SW 1271 (cell line): ENCODE measurements at places on chromosomes 11 and 22.

- no peak for DNase-seq
Observed at GRCh38 chr22:38925571-38926041, 31.8 kb upstream of the APOBEC3A start.

DNA sequence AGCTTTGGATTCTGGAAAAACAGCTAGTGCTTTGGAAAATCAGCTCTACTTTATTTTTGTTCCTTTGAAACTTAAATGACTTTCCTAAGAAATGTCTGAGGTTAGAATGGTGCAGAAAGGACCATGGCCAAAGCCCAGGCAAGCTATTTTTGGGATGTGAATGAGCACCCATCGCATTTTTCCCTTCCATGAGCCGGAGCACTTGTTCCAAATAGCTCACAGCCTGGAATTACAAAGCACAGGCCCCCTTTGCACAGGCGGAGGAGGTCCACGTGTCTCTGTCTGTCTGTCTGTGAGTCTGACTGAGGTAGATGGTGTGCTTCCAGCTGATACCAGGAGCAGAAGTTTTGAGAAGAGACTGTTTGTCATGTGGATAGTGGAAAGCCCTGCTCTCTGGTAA is 50.7 kb downstream of the MICAL2 start:
- DNase-seq, result no peak

DNA sequence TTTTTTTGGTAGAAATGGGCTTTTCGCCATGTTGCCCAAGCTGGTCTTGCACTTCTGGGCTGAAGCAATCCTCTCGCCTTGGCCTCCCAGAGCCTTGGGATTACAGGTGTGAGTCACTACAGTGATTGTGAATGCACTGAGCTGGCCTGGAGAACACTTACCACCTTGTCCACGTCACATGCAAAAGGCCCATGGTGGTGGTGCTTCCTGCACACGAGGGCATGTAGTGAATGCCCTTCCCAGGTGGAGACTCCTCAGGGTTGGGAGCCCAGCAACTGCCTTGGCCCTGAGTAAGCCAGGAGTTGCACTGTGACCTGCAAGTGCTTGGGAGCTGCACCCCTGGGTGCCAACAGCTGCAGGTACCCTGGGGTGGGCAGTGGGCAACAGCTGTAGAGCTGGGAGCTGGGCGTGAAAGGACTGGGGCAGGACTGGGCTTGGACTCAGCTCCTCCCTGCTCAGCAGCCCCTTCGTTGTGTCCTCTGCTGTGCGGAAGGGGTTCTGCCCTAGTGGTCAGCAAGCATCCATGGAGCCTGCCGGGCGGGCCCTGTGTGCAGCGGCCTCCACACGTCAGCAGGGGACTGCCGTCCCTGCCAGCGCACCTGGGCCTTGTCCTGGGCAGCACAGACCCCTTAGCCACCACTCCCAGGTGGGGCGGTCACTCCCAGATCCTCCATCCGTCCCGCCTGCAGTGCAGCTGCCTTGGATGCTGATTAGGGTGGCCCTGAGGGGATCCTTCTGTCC is 9.3 kb upstream of the ADORA2A start:
- no peak for DNase-seq

GRCh38 chr22:17407643-17408042 is 38.4 kb downstream of the CECR2 start:
- DNase-seq, result no peak

DNA sequence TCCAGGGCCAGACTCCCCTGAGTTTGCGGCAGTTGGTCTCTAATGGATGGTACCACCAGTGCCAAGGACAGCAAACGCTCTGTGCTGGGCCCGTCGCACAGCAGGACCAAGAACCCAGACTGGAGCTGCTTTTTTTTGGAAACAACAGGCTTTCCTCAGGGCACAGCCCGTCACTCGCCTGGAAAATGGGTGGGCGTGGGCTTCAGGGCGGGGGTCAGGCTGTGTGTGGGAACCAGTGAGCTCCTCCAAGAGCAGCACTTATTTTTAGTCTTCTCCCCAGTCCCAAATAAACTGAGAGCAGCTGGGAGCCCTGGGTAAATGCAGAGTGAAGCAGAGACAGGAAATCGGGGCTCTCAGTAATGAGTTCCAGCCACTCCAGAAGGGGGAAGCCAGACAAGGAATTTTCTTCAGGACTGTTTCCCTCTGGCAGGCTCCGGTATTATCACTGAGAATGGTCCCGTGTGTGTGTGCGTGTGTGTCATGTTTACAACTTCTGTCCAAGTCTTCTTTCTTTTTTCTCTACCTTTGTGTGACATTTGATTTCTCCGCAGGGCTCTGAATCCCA is 63.0 kb downstream of the PPFIBP2 start:
- DNase-seq, result no peak

DNA sequence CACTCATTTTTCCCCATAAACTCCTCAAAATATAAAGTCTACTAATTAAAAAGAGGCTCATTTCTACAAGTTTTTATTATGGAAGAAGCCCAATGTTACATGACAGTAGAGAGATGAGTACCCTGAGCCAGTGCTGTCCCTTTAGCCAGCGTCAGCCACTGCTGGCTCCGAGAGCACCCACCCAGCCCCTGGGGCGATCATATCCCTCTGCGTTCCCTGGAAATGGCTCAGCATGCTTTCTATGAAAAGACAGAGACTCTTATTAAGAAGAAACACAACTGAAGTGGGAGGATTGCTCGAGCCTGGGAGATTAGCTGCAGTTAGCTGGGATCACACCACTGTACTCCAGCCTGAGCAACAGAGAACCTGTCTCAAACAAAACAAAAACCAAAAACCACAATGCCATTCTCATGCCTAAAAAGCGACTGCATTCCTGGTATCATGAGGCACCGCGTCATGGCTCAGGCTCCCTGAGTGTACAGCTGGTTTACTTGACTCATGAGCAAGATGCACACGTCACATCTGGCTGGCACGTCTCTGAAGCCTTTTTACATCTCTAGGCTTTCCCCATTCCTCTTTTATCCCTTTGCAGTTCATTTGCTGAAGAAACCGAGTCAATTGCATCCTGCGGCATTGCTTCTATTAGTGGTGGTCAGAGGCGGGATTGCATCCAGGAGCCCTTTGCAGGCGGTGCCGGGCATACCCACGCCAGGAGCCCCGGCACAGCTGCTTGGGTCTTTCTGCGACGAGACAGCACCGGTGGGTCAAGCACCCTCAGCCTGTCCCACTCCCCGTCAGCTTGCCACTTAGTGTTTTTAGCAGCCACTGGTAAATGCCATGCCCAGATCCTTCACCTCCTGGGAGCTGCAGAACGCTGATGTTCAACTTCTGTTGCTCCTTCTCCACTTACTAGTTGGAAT is 119.9 kb downstream of the CTTN start:
- DNase-seq, result no peak

DNA sequence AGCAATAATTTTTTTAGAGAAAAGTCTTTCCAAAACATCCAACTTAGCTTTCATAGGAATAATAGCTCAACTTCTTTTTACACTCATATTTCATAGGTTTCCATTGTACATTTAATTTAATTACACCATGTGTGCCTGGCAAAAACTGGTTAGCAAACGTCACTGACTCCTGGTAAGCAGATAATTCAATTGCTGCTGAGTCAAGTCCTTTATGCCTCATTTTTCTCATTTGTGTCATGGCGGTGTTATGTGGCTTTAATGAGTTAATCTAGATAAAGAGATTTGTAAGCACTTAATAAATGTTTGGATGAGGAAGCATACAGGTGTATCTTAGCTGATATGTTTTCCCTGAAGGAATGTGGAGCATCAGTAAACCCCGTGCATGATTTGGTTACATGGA is 41.2 kb upstream of the PAK1 start:
- no peak for DNase-seq

DNA sequence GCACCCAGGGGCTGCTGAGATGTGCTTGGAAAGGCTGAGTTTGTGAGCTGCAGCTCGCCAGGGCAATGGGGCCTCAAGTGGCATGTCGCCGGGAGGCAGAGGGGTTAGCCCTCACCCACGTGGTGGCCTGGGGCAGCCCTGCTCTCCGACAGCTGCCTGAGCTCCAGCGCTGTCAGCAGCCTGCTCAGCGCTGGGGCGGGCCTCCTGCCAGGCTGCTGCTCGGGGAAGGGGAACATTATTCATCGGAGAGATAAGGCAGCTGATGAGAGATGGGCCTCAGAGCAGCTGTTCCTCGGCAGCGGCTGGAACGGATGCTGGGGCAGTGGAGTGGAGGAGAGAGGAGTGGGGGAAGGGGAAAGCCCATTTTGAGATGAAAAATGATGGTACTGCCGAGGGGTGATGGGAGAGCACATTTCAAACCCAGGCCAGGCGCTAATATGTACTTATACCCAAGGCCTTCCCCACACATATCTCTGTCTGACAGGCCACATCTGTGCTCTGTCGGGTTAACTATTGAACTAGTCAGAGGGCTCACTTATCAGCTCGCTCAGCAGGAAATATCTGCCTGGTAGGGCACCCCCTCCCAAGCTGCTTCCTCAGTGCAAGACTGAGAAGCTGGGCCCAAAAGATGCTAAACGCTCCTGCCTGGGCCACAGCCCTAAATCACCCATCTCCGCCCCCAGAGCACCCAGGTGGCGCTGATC is 79.5 kb downstream of the TIMP3 start:
- no peak for DNase-seq

GRCh38 chr11:91178366-91178765 is 955.5 kb upstream of the CHORDC1 start:
- DNase-seq, result no peak

DNA sequence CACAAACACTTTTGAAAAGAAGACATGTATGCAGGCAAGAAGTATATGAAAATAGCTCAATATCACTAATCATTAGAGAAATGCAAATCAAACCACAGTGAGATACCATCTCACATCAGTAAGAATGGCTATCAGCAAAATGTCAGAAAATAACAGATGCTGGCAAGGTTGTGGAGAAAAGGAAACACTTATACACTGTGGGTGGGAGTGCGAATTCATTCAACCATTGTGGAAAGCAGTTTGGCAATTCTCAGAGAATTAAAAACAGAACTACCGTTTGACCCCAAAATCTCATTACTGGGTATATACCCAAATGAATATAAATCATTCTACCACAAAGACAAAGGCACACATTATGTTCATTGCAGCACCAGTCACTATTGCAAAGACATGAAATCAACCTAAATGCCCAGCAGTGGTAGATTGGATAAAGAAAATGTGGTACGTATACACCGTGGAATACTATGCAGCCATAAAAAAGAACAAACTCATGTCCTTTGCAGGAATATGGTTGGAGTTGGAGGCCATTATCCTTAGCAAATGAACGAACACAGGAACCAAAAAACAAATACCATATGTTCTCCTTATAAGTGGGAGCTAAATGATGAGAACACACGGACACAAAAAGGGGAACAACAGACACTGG is 18.5 kb downstream of the MMP13 start:
- no peak for DNase-seq

DNA sequence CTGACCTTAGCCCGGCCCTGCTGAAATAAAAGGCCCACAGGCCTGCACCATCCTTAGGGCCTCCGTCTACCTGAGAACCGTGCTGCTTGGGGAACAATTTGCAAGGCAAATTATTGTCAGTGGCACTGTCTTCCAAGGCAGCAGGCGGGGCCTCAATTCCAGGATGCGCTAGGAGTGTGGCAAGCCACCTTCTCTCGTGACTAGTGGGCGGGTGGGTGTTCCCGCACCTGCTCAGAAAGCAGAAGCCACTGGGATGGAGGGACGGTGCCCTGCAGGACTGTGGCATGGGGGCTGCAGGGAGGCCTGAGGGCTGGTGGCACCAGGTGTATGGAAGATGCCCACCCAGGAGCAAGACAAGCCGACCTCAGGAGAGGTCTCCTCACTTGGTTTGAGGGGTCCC is 58.8 kb upstream of the TTLL12 start:
- DNase-seq, result no peak

GRCh38 chr22:30721741-30722140 is 27.1 kb downstream of the OSBP2 start:
- no peak for DNase-seq

DNA sequence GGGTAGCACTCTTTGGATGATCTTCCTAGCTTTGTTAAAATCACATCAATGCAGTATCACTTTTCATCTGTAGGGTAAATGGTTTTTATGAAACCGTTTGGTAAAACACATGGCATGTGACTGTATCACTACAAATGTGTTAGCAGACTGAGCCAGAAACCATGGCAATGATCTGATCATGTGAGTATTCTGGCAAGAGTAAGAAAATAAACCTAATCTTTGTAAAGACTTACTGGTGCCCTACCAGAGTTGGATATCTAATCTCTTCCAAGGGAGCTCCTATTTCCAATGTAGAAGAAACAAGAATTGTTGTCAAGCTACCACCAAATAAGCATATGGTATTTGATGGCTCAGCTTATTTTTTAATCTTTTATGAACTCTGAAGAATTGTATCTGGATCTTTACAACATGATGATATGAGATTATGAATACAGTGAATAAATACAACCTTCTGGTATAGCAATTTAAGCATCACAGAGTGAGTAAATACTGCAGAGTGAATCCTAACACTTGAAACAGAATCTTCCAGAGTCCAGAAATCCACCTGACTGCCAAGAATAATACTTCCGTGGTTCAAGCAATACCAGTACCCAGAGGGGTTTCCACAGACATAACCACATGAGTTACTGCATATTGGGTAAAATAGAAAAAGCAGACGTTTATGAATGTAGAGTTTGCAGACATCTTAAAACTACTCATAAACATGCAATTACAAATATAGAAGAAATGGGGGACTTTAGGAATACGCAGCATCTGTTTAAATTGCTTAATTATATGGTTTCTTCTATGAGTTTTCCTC is 238.8 kb downstream of the TTC28 start:
- DNase-seq, result no peak

GRCh38 chr22:41699264-41700107 is at the start of gene MEI1:
Gene MEI1 (plus strand): TSS chr22:41699503. CDS start chr22:41699539, 36 bp downstream.
- peak; percentile 82 for DNase-seq

DNA sequence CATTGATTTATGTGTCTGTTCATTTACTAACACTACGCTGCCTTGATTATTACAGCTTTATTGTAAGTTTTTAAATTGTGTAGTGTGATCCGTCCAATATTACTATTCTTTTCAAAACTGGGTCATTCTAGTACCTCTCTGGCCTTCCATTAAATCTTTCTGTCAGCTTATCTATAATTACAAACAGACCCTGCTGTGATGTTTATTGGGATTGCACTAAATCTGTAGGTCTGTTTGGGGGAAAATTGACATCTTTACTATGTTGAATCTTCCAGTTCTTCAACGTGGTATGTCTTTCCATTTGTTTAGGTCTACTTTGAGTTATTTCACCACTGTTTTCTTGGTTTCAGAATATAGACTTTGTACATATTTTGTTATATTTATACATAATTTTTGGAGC is 15.6 kb downstream of the CABIN1 start:
- no peak for DNase-seq

- no peak for DNase-seq
Observed at GRCh38 chr11:85620256-85620655, 6.9 kb downstream of the DLG2 start.

- no peak for DNase-seq
Observed at GRCh38 chr11:58905721-58906547, 33.4 kb upstream of the GLYATL1 start.

DNA sequence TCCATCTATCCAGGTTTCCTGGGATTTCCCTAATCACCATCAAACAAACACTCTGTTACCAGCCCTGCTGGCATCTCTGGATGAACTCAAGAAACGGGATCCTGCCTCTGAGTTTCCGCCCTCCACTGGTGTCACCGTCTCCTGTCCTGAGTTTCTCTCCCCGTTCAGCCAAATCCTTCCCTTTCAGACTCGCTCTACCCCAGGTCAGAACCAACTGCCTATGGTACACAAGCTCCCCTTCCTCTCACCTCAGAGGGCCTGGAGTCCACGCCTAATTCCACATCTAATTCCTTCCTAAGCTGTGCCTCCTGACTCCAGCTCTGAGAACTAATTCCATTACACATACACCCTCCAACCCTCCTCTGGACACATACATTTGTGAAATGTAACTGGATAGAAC is 96.1 kb downstream of the SHANK2 start:
- no peak for DNase-seq
